ENCODE measurements at places on chromosomes 16 and 17.

DNA sequence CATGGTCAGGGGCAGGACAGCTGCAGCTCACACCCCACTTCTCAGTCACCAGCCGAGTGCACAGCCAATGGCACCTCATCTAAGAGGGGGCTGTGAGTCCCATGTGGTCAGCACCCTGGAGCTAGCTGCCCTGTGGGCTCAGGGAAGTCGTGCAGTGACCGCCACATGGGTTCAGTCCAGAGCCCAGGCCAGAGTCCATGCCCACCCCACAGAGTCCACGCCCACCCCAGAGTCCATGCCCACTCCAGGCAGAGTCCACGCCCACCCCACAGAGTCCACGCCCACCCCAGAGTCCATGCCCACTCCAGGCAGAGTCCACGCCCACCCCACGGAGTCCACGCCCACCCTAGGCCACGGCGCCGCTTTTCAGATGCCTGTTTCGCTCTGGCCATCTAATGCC lies 24.1 kb downstream of the SLC7A5 start:
- DNase-seq: no peak

DNA sequence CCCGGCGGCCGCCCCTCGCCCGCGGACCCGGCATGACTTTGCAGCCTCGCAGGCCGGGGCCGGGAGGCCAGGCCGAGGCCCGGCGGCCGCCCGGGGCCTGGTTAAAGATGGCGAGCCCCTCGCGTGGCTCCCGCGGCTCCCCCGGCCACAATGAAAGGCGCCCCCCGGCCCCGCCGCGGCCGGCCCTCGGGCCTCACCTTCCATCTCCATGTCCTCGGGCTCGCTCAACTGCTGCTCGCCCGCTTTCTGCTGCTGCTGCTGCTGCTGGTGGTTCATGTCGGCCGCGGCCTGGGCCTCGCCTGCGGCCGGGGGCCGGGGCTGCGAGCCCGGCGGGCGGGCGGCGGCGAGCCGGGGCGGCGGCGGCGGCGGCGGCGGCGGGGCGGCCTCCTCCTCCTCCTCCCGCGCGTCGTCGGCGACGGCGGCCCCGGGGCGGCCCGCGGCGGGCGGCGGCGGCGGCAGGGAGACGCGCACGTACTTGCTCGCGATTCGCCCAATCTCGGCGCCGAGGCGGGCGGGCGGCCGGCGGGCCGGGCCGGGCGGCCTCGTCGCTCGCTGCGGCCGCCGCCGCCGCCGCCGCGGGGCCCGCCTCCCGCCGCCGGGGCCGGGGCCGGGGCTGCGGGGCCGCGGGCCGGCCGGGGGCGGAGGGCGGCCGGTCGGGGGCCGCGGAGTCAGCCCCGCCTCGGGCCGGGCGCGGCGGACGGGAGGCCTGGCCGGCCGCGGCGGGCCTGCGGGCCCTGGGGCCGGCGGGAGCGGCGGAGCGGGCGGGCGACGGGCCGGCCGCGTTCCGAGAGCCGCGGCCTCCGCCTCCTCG lies 491 bp downstream of the USP7 start:
- DNase-seq: no peak

GRCh38 chr16:58409316-58409973 lies 17.2 kb downstream of the GINS3 start:
- no peak for DNase-seq

DNA sequence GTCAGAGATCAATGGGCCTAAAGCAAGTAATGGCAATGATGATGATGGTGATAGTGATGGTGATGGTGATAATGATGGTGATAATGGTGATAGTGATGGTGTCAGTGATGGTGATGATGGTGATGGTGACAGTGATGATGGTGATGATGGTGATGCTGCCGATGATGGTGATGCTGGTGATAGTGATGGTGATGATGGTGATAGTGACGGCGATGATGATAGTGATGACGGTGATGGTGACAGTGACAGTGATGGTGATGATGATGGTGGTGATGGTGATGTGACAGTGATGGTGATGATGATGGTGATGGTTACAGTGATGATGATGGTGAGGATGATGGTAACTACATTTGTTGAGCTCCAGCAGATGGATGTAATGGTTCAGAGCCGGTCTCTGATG lies 30.8 kb upstream of the OR4D1 start:
- no peak for DNase-seq

DNA sequence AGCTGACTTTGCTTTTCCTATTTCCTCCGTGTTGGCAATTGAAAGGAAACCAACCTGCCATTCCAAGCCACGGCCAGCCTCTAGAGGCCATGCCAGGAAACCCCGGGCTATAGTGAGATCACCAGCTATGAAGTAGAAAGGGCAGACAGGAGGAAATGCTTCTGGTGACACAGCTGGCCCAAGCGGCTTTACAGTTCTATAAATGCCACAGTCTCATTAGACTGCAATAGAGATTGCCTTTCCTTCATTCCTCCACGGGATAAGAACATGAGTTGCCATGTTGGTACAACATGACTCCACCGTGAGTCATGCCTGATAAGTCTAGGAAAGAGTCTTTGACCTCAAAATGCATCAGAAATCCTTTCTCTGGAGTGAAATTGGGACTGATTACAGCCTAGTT lies 384.9 kb downstream of the GRIN2A start:
- no peak for DNase-seq

- DNase-seq: no peak
These were observed 531.9 kb downstream of the GRIN2A start for GRCh38 chr16:9650284-9650683.

DNA sequence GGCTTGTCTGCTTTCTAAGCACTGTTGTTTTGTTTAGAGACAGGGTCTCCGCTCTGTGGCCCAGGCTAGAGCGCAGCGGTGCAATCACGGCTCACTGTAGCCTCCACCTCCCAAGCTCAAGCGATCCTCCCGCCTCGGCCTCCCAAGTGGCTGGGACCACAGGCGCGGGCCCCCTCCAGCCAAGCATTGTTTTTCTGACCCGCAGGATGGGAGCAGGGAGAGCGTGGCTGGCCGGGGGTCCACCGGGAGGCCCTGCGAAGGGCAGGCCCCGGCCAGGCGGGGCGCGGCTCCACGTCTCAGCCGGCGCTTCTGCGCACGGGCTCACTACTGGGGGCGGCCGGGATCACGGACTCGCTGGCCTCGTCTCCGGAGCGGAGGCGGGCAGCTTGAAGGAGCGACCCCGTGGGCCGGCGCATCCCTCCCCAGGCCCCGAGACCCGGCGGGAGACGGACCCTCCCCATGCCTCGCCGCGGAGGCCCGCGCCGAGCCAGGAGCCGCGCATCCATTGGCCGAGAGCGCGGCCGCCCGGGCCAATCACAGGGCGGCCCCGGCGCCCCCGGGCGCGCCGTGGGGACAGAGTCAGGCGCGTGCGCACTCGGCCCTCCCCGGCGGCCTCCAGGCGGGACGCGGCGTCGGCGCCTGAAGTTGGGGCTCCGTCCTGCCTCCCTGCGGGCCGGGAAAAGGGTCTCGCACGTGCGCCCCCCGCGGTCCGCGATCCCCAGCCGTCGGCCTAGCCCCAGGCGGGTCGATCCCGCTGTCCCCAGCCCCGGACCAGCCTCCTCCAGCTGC lies 24.9 kb downstream of the ACTG1 start:
- peak; percentile 62 for DNase-seq

DNA sequence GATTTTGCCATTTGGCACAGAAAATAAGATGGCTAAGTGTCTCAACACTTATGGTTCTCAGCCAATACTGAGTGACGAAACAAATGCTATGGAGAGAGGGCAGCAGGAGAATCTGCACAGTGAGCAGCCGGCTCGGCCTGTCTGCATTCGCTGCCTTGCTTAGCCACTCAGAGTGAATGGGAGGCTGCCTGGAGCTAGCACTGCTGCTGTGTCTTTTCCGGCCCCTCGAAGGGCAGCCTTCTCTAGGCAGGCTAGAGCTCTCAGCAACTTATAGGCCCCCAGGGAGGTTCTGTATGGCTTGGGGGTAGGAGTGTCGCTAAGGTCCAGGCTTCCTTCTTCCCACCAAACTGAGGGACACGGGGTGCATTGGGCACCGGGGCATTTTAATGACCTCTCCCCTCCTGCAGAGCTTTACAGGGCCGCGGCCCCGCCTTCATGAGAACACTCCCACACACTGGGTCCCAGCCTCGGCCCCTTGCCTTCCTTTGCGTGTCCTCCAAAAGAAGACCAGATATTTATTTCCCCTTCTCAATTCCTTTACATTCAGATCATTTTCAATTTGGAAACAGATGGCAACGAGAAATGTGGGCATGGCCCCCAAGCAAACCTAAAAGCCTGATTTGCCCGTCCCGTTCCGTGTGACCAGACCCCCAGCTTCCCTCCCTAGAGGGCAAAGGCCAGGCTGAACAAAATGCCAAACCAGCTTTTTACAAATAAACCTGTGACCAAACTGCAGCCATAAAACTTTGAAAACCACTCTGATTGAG lies 670.9 kb downstream of the TOX3 start:
- no peak for DNase-seq

- DNase-seq: no peak
These were observed 81.1 kb downstream of the CACNG1 start for GRCh38 chr17:67125417-67125816.

DNA sequence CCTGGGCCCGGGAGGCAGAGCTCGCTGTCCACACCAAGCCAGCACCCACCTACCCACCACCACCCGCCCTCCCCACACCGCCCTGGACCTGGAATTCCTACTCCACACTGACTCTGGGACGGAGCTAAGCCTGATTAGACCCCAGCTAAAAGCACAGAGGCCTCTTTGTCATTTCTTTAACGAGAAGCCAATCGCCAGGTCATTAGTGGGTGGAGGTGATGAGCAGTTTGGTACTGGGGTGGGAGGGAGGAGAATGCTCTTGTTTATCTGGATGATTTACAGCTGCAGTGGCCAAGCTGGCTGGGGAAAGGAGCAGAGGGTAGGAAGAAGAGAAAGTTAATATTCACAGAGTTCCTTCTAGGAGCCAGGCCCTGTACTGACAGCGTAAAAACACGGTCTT lies 6.0 kb upstream of the BHLHA9 start:
- no peak for DNase-seq

GRCh38 chr17:40615068-40615840 lies 32.4 kb downstream of the SMARCE1 start:
- DNase-seq: no peak

DNA sequence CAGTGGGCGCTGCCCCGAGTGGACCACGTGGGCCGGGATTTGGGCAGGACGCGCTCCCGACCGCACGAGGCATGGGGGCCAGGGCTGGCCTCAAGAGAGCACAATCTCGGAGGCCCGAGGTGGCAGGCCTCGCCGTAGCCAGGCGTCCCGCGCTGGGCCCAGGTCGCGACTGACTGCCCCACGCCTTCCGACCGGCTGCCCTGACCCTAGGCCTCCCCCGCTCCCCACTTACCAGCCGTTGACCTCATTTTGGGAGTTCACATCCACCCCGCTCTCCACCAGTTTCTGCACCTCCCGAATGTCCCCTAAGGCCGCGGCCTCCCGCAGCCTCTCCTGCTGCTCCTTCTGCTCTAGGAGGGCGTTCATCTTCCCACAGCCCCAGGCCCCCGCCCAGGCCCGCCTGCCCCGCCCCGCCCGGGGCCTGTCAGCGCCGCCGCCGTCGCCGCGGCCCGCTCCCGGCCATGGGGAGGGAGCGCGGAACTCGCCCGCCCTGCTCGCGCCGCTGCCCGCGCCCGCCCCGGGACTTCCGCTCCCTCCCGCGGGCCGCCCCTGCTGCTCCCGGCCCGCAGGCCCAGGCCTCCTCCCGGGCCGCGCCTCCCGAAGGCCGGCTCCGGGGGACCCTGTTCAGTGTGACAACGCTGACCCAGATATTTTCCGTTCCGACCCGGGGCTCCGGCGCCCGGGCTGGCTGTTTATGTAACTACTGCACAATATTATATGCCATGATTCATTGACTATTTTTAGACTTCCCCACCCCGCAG lies at the start of gene ANKRD40:
Gene ANKRD40 (minus strand): TSS at position 626 of the 761 bp plus-strand sequence. CDS start 260 bp downstream, at position 366.
- DNase-seq: peak; percentile 81

- DNase-seq: no peak
These were observed 7.4 kb downstream of the MED13 start for GRCh38 chr17:62057696-62058095.

GRCh38 chr16:67114793-67115192 lies 5.1 kb downstream of the PHAF1 start:
- no peak for DNase-seq

DNA sequence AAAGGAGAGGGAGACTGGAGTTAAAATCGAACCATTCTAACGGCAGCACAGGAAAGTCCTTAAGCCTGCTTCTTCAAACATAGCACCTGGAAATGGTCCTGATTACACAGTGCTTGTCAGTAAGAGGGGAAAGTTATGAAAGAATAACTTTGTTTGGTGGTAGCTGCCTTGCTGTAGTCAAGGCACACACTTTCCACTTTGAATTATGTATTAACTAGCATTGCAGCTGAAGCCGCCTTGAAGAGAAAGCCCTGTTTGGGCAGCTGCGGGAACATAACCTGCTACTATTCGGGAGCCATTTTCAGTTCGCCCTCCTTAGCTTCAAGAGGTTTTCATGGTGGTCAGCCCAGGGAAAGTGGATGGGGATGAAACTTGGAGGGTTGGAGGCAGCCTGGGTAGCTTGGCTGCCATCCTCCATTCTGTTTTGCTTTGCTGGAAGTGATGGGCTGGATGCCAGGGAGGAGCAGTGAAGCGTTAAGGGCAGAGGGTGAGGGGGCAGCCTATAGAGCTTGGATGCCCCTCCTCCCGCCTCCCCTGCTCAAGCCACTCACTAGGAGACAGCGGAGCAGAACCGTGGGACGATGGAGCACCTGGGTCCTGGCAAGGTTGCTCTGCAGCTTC lies 5.3 kb upstream of the HAS3 start:
- DNase-seq: no peak

GRCh38 chr17:81509972-81510784 lies 2.4 kb downstream of the ACTG1 start:
- no peak for DNase-seq

- DNase-seq: no peak
These were observed 70.2 kb downstream of the SPAG9 start for GRCh38 chr17:51050291-51051033.

GRCh38 chr16:69127966-69128510 lies 4.3 kb downstream of the CHTF8 start:
- DNase-seq: no peak

- DNase-seq: no peak
These were observed 176.8 kb upstream of the HSBP1 start for GRCh38 chr16:83630979-83631378.

DNA sequence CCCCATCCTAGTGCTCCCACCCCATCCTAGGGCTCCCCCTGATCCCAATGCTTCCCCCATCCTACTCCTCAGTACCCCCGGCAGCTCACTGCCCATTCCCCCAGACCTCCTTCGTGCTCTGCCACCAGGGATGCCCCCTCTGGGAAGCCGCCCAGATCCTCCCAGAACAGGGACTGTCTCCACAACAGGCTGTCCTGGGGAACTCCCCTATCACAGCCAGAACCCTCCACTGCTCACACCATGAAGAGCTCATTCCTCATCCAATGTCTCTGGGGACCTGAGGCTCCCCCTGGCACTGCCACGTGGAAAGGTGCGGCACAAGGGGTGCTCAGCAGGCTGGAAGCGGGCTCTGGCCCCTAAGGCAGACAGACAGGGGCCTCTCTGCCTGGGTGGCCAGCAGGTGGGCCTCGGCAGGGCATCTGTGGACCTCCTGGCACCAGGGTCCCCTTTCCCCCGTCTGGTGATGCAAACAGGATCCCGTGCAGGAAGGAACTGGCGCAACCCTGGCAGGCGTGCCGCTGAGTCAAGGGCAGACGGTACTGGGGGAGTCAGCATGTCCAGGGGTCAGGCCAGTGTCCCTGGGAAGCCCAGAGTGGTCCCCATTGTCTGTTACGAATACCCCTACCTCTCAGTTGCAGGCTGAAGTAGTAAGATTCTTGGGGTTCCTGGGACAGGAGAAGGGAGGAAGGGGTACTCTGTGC lies 14.8 kb upstream of the PVALEF start:
- DNase-seq: no peak

GRCh38 chr17:21098934-21099689 lies 27.7 kb upstream of the DHRS7B start:
- DNase-seq: peak; percentile 19

GRCh38 chr16:83533193-83533592 lies 274.6 kb upstream of the HSBP1 start:
- no peak for DNase-seq
